Stimulated activated CD4-positive, alpha-beta T cell treated with anti-CD3 and anti-CD28 coated beads, Interleukin-4, amount 100 ng/mL, for 48 hours (primary cell): ENCODE measurements at places on chromosomes 13 and 19.

GRCh38 chr19:10718205-10719196 lies 622 bp downstream of the DNM2 start:
- peak; percentile 49 for DNase-seq

DNA sequence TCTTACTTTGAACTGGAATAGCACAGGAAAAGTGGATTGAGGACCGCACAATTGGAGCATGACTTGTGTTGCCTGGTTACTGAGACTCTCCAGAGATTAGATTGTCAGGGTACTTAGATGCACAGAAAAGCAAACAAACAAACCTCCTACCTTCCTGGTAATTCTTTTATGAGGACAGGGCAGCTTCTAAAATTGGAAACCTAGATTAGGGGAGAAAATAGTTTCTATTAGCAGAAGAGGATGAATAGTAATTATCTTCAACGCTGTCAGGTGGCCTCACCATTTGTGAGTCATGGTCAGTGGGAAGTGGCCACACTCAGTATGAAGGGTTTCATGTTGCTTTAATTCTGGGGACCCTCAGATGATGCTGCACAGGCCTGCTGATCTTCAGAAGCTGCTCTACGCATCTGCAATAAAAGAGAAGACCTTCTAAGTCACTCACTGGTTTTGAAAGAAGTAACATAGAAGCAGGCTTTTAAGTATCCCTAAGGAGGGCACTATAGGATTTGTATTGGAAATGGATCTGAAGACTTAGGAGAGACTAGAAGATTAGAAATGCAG lies 106.8 kb downstream of the LACC1 start:
- no peak for DNase-seq

DNA sequence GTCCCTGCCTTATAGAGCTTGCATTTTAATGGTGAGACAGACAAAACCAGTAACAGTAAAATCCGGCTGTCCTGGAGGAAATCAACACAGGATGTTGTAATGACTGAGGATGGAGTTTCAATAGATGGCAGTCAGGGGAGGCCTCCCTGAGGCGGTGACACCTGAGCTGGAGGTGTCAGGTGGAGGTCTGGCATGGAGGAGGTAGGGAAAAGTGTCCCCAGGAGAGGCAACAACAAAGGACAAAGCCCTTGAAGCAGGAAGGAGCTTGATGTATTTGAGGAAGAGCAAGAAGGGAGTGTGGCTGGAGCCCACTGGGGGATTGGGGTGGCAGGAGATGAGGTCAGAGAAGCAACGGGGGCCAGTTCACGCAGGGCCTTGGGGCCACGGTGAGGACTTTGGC lies 7.8 kb downstream of the GRIN2D start:
- no peak for DNase-seq

DNA sequence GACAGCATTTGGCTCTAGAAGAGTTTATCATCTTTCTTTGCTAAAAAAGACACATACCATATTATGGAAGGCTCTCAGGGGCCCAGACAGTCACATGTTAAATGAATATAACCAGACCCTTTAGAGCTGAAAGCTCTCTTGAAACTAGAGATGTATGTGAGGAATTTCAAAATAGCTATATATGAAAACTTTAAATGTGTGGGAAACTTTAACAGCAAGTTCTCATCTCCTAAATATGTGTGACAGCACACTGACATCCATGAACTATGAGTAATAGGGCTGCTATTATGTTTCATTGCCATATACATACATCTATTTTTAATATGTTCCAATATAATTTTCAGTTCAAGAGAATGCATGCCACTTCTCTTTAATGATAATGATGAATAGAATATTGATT lies 509.5 kb downstream of the GPC6 start:
- DNase-seq = no peak

- DNase-seq = no peak
Measured at GRCh38 chr13:41500511-41500910, 43.2 kb downstream of the RGCC start.

DNA sequence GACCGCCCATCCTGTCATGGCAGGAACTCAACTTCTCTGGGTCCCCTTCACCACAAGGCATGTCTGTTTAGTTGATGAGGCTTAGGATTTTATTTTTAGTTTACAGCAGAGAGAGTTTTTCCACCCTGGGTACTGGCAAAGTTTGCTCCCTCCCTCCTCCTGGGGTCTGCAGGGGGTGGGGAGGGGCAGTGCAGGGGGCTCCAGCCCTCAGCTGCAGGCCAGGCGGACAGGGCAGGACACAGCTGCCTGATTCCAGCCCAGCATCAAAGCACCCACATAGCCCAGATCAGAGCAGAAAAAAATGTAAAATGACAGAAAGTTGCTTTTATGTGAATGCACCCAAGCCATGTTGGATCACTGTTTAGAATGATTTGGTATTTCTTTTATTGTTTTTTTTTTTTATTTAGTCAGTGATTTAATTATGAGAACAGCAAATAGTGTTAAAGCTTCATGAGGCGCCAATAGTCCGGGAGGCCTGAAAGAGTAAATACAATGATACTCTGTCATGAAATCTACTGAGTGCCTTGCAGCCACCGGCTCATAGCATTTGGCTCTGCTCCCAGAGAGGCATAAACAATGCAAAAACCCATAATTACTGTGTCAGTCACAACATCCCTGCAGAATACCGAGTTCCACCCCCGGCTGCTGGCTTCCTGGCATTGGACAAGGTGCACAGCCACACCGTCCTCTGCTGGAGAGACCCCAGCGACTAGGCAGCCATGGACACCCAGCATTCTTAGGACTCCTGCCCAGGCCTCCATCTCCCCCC lies 923.5 kb downstream of the UQCRFS1 start:
- DNase-seq = no peak

GRCh38 chr13:37493775-37494174 lies 104.8 kb downstream of the POSTN start:
- DNase-seq = no peak

- DNase-seq = no peak
Measured at GRCh38 chr13:72960114-72960513, 98.7 kb upstream of the KLF5 start.
